ENCODE measurements at places on chromosomes 4 and X.

DNA sequence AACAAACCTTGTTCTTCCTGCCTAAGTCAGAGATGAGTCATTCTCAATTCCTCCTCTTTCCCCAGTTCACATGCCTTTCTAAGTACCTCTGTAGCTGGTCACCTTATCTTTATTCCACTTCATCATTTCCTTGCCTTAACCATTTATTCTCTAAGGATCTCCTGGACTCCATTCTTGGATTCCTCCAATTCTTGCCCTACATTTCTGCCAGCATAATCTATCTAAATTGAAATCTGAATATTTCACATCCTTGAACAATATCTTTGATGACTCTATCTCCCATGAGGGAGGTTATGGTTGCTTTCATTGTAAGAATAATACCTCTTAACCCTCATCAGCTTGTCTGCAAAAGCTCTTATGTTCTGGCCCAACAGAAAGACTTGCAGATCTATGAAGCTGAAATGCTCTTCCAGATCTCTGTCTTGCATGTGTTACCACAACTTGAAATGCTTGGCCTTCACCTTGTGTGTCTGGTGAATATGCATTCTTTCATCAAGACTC is 28.6 kb upstream of the PDE5A start:
- DNase-seq = no peak

DNA sequence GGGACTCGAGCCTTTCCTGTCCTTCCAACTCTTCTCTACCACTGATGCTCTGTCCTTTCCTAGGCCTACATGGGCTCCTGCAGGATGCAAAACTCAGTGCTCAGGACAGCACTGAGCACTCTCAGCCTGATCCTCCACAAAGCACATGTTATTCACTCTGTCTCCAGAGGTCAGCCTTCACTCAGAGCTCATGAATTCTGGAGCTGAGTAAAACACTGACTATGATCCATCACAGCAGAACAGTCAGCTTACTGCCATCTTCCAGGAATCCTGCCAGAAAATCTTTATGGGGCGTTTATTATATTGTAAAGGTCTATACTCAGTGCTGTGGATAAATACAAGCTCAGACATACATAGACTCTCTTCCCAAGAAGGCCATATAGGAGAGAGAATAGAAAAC is 121.5 kb upstream of the CPEB2 start:
- DNase-seq = no peak

GRCh38 chr4:28014469-28014868 is 1153.8 kb downstream of the STIM2 start:
- no peak for DNase-seq

DNA sequence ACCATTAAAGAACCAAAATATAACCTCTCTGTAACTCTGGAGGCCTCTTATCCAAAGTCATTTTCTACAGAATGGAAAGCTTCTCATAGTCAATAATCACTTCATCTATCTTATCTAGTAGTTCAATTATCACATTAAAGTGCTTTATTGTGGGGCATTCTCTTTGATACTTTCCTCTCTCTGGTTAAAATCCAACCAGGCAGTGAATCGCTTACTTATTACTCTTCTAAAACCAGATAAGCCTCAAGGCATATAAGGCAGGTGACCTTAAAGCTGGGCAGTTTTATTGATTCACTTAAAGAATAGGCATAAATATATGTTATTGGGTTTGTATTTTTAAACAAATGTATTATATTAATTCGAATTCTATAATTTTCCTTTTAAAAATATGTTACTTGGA is 2162.1 kb upstream of the TENM3 start:
- DNase-seq = no peak

DNA sequence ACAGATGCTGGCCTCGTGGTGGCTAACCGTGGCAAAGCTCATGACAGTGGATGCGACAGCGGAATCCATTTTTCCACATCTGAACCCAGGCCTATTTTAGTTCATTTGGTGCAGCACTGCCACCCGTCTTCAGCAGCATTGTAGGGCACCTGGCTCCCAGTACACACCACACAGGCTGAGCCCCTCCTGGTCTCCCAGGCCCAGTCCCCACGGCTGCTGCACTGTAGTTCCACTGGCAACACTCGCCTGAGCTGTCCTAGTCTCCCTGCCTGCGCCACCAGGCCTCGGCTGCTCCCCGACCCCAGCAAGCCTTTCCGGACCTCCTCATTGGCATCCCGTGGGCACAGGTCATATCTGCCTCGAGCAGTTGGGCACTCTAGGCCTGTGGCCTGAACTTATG is 76.2 kb downstream of the MTMR1 start:
- no peak for DNase-seq

DNA sequence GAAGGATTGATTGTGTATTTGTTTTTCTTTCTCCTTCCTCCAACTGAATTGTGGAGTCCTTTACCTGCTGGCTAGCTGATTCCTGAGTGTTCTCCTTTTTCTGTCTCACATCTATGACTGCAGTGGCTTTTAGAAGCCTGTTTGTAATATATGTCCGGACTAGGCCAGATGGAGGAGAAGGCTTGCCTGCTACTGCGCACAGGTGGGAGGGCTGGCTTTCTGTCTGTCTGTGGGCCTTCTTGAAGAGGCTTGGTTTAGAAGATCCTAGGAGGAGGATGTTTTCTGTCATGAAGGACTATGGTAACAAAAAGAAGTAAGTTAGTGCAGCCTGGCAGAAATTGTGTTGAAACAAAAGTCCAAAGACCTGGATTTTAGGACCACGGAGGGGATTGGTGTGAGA is 8.5 kb downstream of the PPP1R3F start:
- DNase-seq = no peak

DNA sequence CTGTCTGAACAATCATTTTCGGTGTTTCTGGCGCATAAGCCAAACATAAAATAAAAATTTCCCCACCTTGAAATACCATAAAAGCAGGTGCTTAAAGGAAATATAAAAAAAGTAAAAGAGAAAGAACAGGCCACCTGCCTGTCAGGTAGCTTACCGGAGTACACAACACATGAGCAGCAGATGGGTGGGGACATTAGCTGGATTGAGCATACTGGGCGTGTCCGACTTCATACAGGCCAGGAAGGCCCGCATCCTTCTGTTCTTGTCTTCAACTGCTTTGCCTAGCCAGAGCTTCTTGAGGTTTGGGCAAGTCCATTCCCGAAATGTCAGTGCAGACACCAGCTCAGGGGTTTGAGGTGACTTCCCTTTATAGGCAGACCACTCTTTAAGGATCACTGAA is 66.7 kb downstream of the FAM120C start:
- no peak for DNase-seq

DNA sequence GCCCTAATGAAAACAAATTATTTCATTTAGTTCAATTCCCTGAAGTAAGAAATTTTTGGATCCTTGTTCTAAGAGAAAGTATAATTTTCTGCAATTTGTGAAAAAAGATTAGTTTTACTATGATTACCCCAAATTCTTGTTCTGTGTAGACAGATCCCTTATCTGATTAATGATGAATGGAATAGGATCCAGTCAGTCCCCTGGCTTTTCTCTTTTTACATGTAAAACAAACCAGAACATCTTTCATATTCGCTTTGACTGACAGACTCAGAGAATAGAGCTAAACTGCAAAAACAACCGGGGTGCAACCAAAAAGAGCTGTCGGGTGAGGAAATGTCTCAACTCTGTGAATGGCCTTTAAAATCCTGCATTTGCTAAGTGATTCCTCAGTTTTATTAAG is 93.4 kb upstream of the VEGFC start:
- no peak for DNase-seq

DNA sequence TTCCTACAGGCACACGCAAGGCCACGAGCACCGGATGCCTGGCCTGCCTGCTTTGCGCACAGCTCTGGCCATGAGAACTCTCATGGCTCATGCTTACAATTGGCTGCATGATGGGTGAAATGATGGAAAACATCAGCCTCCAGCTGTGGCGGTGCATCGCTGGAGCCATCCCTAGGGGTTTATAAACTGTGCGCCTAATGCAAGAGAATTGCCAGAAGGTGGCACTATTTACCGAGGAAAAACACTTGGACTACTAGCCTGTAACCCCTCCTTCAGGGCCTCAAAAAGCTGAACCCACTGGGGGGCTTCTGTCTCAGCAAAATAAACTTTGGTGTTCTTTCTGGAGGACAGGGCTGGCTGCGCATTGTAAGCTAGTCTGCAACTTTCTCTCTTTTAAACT is 51.9 kb downstream of the PHKA2 start:
- DNase-seq = no peak

- DNase-seq = no peak
Measured at GRCh38 chr4:24179201-24179840, 289.5 kb upstream of the PPARGC1A start.

DNA sequence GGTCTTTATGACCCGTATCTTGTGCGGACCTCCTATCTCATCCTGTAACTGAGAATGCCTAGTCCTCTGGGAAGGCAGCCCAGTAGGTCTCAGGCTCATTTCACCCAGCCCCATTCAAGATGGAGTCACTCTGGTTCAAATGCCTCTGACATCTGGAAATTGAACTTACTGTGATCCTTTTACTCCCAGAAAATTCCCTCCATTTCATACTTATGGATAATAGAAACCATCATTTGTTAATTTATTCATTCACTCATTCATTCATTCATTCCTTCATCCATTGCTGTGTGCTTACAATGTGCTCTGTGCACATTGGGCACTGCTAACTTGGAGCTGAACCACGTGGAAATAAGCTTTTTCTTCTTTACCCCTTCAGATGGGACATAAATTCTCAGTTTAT is 9.2 kb upstream of the ATP6AP2 start:
- no peak for DNase-seq

- DNase-seq = no peak
Measured at GRCh38 chr4:51890760-51891159, 47.8 kb downstream of the DCUN1D4 start.

DNA sequence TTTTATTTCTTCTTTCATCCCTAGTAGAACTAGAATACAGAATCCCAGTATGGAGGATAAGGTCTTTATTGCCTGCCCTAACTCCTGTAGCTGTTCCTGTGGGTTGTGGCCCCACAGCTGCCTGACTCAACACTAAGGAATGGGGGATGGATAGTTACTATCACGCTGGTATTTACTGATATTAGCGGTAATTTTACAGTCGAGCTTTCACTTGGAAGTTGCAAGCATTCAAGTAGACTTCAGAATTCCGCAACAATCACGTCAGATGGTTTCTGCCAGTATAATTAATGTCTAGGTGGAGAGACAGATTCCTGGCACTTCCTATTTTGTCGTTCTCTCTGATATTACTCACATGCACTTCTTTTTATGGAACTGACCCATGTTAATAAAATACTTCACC is 489.8 kb downstream of the PABPC4L start:
- DNase-seq = no peak

DNA sequence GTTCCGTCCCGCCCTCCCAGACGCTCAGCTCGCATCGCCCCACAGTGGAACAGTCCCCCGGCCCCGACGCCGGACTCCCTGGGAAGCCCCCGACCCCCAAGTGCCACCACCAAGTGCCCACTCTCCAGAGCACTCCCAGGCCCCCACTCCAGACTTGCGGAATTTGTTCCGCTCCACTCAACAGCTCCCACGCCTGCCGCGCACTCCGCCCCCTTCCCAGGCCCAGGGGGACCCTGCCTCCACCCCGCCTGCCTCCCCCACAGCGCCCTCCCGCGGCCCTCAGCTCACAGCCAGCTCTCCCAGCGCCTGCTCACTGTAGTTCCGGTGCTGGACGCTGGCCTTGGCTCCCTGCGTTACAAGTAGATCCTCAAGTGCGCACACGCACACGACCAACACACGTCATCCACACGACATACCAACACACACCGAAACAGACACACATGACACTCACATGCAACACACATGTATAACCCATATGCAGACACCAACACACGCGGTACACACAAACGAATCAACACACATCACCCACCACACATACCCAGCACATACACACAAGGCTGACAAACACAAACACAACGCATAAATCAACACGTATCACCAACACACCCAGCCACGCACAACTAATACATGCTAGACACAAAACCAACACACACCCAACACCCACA is 8.0 kb downstream of the MSX1 start:
- no peak for DNase-seq

- DNase-seq = no peak
Measured at GRCh38 chr4:42391981-42392380, 5.3 kb upstream of the SHISA3 start.

DNA sequence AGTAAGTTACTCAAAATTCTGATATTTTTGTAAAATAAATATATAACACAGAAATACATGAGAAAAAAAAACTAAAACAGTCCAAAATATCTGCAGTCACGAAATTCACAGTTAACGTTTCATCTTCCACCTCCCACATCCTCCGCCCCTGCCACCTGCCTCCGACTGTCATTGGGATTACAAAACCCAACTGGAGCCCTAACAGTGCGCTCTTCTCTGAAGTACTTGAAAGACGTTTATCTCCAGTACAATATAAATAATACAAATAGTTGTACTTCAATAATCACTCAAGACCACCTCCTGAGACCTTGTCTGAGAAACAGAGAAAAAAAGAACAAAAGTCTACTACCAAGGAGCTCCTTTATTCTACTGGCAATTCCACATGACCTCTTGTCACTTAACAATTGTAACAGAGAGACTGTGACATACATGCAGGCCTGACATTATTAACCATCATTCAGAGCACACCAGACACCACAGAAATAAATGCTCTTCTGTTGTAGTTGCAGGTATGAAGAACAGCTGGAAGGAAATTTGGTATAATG is 280.6 kb downstream of the PPP3CA start:
- DNase-seq = no peak

DNA sequence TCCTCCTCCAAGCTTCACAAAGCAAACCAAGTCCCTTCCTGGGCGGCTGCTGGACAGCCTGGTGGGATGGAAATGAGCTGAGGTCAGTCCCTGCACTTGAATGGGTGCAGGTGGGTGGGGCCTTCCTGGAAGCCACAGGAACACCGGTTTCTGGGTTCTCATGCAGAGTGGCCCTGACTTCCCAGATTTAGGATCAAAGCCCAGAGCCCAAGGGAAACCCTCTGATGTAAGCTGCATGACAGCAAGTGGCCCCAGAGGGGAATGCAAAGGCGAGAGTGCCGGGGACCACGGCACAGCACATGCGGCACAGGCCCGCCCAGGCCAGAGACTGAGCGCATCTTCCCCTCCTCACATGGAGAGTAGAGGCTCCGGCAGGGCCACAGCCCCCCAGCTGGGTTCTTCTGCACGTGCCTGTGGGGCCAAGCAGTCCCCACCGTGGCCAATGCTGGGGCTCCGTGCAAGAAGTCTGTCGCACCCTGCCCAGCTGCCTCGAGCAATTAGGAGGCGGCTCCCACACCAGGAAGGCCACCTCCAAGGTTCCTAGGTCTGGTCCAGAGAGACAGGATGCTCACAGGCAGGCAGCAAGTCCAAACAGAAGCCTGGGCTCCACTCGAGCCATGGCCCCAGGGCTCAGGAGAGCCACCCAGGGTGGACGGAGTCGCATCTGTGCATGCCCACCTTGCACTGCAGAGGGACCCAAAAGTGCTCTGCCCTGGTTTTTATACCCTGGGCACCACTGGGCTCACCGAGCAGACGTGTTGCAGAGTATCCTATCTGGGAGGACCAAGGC is 83.0 kb downstream of the HTRA3 start:
- no peak for DNase-seq

DNA sequence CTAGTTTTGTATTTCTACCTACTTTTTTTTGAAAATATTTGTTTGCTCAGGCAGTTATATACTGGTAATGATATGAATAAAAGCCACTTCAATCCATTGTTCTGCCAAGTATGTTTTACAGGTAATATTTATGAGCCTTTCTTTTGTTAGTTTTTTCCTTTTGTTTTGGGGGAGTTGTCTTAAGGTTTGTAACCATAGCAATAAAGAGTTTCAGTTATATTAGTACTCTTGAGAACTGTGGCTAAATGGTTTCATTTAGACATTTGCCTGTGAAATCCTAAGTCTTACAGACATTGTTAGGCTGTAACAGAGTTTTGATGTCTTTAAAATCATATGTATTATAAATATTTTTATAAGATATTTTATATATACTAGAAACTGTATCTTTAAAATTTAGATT is 150.1 kb downstream of the DIPK2B start:
- no peak for DNase-seq

All from stimulated activated CD4-positive, alpha-beta T cell treated with anti-CD3 and anti-CD28 coated beads, Interleukin-1b, Interleukin-23, amount 100 ng/mL, for 48 hours (primary cell).